ENCODE measurements at places on chromosomes 1 and 21.

- no peak for DNase-seq
Measured at GRCh38 chr1:212260557-212261355, 24.5 kb upstream of the PPP2R5A start.

- DNase-seq: no peak
Measured at GRCh38 chr1:175803413-175803812, 60.0 kb upstream of the TNR start.

GRCh38 chr1:182056601-182057366, 4.7 kb downstream of the ZNF648 start:
- DNase-seq: no peak

DNA sequence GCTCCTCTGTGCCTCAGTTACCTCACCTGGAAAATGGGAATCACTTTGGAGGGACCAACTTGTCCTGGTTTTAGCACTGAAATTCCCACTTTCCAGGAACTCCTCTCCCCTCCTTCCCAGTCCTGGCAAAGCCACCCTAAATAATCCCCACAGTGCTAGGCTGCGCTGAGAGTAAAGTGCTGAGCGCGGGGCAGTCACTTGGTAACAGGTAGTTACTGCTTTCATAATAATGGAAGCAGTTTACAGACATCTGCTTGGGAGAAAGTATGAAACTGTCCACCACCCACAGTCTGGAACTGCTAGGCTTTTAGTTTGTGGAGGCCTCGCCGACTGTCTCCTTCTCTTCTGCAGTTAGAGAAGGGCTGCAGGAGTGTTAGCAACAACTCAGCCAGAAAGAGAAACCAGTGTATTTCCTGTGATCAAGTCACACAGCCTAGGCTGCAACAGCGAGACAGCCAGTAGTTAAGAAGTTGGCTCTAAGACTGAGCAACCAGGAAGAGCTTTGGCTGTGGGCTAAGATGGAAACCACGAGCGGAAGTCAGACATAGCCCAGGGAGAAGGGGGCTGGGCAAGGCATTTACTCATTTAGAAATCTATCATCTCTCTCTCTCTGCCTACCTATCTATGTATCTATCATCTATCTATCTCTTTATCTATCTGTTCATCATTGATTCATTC, 30.8 kb upstream of the ABCG1 start:
- peak; percentile 29 for DNase-seq

GRCh38 chr1:15950763-15951295, 25.1 kb downstream of the ZBTB17 start:
- DNase-seq: peak; percentile 46

- DNase-seq: no peak
Measured at GRCh38 chr1:147912553-147912952, 10.0 kb downstream of the GJA8 start.

DNA sequence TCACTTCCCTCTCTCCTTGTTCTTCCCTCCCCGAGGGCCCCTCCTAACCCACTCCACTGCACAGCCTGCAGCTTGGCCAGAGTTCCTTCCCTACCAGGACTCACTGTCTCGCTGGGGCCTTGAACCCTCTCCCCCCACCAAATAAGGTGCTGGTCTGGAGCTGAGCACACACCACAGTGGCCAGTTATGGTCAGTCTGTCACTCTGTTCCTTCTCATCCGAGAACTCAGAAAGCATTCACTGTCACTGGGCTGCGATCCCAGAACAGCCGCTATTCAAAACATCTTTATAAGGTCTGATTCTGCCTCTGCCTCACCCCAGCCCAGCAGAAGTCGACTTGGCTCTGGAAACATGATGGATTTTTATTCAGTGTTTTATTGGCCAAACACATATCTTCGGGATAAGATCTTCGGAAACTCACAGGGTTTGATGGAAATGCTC, 19.8 kb upstream of the LBR start:
- DNase-seq: peak; percentile 45

GRCh38 chr1:106584107-106584506, 472.4 kb upstream of the PRMT6 start:
- DNase-seq: no peak

Data from AG10803 (cell line).